ENCODE measurements at places on chromosomes 4 and X. TPM values are rescaled to one million over a fixed set of nuclear protein-coding genes. Genes with fewer than 3 reads are reported as not detected.

DNA sequence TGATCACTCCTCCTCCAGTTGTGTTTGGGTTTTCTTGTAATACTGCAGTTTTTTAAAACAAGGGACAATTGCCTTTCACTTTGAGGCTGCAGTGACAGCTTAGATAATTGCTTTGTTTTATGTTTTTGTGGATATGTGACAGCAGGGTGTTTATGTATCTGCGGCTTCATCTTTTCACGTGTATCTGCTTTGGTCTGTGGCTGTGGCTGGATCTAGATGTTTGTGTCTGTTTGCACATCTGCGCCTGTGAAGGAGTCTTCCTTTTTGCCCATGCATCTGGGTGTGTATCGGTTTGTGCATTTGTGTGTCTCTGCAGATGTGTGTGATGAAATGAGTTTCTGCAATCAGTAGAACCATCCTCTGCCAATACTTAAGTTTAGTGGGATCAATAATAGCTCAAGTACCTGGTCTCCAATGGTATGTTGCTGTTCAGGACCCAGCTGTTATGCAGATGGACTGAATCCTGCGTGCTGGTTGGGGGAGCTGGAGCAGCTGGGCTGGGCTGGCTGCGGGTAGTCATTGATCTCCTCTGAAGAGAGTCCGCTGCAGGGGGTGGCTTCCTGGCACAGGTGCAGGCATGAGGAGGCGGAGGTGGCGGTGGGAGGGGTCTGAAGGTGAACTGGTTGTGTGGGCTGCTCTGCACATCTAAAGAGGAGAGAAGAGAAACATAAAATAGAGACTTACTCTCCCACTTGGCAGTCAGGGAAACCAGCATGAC lies 390.3 kb downstream of the SH2D1A start:
- DNase-seq: no peak

DNA sequence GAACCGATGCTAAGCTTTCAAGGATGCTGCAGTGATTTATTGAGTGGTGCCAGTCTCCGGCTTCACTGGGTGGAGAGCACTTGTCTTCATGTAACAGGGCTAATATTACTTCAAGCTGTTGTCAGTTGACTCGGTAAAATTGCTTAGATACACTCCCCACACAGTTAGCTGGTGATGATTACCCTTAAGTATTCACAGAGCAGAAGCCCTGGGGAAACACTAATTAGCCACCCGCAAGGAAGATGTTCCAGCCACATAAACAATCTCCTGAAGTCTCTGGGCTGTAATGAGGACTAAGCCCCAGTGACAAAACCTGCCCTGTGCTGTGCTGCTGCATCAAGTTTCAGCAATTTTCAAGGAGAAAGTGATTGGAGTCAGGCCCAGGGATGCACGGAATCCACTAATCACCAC lies 37.3 kb upstream of the GK2 start:
- DNase-seq: no peak

GRCh38 chrX:120125444-120125843 lies 9.7 kb upstream of the RHOXF1 start:
- DNase-seq: no peak

GNRHR gene
- not detected for polyA plus RNA-seq

DNA sequence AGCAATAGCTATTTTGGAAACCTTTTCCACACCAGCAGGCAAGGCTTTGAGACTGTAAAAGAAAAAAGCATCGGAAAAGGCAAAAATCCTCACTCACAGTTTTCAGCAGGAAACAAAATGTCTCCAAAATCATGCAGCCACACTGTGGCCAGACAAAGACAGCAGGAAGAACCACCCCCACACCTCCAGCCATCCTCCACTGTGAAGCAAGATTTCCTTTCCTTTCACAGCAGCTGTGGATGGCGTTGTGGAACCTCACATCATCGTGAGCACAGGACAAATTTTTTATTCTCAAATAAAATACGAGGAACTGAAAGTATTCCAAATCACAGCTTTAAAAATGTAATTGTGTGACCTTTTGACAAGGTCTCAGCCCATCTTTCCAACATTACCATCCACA lies 351.7 kb upstream of the NOCT start:
- no peak for DNase-seq

DNA sequence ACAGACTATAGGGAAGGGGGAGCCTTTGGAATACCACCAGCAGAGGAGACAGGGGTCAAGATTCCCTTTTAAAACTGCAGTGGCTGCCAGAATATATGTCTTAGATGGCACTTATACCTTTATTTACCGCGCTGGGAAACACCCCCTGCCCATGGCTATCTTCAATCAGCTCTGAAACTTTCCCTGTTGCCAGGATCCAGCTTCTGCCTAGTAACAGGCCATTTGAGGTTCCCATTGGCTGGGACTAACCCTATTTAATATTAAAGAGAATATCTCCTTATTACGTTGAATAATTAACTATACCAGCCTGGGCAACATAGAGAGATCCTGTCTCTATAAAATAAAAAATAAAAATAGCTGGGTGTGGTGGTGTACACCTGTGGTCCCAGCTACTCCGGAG lies 23.8 kb downstream of the SOWAHB start:
- no peak for DNase-seq

DNA sequence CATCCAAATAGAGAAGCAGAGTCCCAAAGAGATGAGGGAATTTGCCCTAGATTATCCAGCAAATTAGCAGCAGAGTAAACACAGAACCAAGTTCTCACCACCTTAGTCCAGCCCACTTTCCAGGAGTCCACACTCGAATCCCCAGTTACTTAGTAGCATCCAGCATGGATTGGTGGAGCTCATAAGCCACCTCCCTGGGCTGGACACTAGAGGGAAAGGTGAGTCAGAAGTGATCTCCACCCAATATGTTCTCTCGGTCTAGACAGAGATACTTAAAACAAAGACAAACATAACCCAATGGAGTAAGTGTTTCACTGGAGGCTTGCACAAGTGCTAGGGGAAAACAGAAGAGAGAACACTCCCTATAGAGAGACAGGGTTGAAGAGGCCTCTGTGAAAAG lies 105.1 kb upstream of the CPEB2 start:
- no peak for DNase-seq

ACTRT1 gene
- polyA plus RNA-seq: not detected

DNA sequence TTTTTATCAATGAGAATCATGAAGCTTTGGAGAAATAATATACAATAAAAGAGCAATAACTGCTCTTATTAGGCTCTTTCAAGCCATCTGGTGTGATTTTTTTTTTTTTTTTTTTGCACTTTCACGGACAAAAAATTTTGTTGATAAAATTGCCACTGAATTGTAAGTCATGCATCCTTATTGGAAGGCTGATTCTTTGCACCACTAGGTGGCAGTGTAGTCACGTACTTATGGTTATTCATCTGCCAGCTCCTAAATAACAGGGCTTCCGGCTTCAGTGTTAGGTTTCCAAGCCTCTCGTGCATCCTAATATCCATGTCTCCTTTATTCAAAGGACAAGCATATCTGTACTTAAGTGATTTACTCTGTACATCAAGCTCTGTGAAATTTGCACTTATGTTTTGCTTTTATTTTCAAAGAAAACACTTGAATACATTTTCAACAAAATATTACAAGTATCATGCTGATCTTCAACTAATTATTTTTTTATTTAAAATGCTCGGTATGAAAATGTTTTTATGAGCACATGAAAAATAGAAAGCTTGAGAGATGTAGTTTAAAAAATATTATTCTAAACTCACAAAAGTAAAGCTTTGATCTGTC lies 1578.3 kb upstream of the TENM3 start:
- peak; percentile 17 for DNase-seq

MAGEA9B gene
- polyA plus RNA-seq: not detected

DNA sequence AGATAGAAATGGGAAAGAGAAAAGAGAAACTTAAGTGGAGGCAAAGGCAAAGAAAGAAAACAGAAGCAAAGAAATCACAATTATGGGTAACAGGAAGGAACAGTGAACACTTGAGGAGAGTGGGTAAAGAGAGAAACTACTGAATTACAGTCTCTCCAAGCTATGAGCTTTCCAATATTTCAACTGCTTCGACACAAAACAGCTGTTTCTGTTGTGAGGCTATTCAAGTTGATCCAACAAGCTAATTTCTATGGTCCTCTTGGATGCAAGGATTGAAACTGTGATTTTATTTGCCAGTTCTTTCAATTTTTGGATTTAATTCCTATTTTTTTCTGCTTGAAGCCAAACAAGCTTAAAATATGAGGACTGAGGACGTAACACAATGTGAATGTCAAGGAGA lies 80.5 kb upstream of the ADGRA3 start:
- no peak for DNase-seq

DNA sequence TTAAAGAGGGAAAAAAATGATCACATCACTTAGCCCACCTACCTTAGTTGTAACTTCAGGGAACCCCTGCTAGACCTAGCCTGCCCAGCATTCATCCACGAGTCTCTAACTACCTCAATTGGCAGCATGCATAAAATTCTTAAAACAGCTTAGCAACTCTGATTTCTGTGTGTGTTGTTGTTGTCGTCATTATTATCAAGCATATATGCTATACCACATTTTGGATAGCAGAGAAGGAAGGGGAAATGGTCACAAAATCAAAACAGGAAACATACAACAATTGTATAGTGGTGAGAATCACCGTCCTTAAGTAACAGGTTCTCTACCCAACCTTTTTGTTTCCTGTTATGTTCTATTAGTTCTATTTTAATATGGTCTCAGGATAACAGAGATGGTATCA lies 2.7 kb upstream of the ACOT9 start:
- no peak for DNase-seq

SPARCL1 gene
- polyA plus RNA-seq: not detected

DNA sequence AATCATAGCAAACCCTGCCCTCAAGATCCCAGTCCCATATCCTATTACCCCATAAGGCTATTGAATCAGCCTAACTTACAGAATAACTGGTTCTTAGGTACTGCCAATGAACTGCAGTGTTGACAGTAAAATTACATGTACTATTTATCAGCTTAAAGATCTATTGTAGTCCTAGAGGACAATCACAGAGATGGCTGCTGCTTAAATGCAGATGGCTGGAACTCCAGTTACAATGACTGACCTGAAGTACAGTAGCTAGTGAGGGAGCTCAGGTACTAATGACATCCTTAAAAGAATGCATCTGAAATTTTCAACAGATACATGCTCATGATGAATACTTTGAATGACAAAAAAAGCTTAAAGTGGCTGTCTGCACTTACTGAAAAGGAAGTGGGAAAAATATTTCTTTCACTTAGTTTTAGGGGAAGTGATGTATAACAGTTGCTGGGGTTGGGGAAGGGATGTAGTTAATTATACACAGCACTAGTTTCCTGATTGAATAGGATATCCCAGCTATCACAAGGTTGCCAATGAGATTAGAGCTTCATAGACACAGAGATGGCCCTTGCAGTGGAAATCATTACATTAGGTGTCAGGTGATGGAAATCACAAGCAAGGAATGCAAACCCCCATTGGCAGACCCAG lies 42.0 kb downstream of the USP26 start:
- no peak for DNase-seq

GRCh38 chr4:137360761-137361160 lies 171.5 kb downstream of the PCDH18 start:
- no peak for DNase-seq

SERPINA7 gene
- polyA plus RNA-seq: not detected

GRCh38 chrX:126509923-126510322 lies 42.7 kb downstream of the DCAF12L1 start:
- no peak for DNase-seq

MAP7D2 gene
- polyA plus RNA-seq: 0.21 TPM

PCGF3 gene
- 28.3 TPM for polyA plus RNA-seq

UGT2B10 gene
- not detected for polyA plus RNA-seq

ZNF827 gene
- polyA plus RNA-seq: 10.5 TPM

DNA sequence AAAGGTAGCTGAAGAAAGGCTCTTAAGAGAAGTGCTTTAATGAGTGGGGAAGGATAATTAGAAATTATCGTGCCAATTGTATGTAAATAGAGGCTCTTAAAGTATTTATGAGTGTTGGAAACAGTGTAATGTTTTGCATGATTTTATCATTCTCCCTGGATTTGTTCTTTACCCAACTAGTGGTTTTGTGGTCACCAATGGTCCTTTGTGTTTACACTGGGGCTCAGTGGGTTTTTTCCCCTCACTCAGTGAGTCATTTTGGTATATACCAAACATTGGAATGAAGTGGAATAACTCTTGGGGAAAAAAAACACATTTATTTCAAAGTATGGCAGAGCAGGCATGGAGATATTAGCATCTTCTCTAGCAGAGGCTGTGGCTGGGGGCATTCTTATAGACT lies 20.8 kb upstream of the LGI2 start:
- DNase-seq: no peak

DNA sequence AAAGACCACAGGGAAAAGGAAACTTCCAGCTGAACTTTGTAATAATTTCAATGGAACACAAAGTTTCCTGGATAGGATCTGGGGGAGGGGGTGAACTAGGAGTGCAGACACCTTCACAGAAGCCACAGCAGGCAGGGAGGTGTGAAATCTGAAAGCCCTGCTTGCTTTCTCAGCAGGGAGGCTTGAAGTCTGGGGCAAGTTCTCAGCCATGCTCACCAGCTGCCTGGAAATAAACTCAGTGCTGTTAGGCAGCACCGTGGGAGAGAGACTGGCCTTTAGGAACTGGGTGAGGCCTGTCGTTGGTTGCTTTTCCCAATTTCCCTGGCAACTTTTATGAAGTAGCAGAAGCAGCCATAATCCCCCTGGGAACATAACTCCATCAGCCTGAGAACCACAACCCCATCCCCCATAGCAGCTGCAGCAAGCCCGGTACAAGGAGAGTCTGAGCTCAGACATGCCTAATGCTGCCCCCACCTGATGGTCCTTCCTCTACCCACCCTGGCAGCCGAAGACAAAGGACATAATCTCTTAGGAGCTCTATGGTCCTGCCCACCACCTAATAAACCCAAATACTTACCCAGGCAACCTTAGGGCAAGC lies 39.2 kb upstream of the NMU start:
- no peak for DNase-seq

All from BJ (cell line).